Endothelial cell of coronary artery (primary cell): ENCODE measurements at places on chromosomes 16 and 17. TPM values are rescaled to one million over a fixed set of nuclear protein-coding genes. Genes with fewer than 3 reads are reported as not detected.

Gene GRAP
- total RNA-seq = 25.3 and 26.1 TPM in 2 replicates

Gene KRT31
- total RNA-seq = not detected in 2 replicates

Gene TBC1D3D
- total RNA-seq = 0.47 TPM in 1 of 2 replicates, not detected in the other

Gene NOL11
- 33.1 and 41.4 TPM in 2 replicates for total RNA-seq

Gene DHRS7C
- total RNA-seq = not detected in 2 replicates
